Sciatic nerve (tissue), 2 donors: ENCODE measurements at places on chromosomes 7 and 10.

- DNase-seq = no peak
These were observed 833.8 kb downstream of the GRID1 start for GRCh38 chr10:85532773-85533172.

DNA sequence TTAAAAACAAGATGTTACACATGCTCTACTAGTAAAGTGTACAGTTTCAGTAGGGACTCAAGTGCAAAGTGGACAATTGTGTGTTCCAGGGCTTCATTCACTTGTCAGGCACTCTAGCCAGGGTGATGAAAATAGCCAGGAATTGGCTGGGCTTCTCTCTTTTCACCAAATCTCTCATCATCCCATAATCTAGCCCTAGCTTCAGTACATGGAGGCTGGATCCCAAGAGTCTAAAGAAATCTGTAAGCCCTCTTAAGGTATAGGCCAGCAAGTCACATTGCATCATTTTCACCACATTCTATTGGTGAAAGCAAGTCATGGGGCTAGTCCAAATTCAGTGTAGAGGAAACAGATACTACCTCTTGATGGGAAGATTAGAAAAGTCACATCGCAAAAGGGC, 47.3 kb upstream of the C1GALT1 start:
- no peak for DNase-seq

- no peak for DNase-seq
These were observed 268.4 kb upstream of the NPVF start for GRCh38 chr7:25496476-25497368.

- DNase-seq = peak; percentile 68
These were observed 264.1 kb downstream of the OTUD1 start for GRCh38 chr10:23702977-23703414.

- DNase-seq = no peak
These were observed 44.6 kb downstream of the VWA2 start for GRCh38 chr10:114283535-114284234.

- DNase-seq = no peak
These were observed 71.7 kb upstream of the ZNRF2 start for GRCh38 chr7:30212701-30213111.

- no peak for DNase-seq
These were observed 78.1 kb downstream of the VSTM4 start for GRCh38 chr10:49037187-49037586.

DNA sequence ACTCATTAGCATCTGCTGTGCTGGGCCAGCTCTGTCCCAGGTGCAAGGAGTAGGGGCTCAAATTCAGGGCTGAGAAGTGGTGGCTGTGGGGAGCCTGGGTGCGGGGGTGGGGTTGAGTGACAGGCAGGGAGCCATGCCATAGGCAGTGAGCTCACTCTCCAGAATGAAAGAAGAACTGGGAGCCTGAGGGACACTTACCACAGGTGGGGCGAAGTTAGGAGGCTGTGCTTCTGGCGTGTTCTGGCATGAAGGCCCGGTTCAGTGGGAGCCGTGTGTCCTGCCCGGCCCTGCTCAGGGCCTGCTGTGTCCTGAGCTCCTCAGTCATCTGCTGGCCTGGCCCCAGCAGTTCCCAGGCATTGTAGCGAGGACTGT, 62.5 kb downstream of the MKI67 start:
- peak; percentile 55 for DNase-seq
